Activated naive CD8-positive, alpha-beta T cell treated with anti-CD3 and anti-CD28 coated beads for 36 hours (primary cell): ENCODE measurements at places on chromosomes 12 and 14. TPM values are rescaled to one million over a fixed set of nuclear protein-coding genes. Genes with fewer than 3 reads are reported as not detected.

GRCh38 chr12:6434205-6435140 lies 10.3 kb upstream of the CD27 start:
- no peak for DNase-seq

- DNase-seq = no peak
These were observed 7.7 kb downstream of the RACGAP1 start for GRCh38 chr12:50017641-50018040.

GRCh38 chr14:61503167-61503801 lies 181.9 kb downstream of the PRKCH start:
- peak; percentile 69 for DNase-seq

GRCh38 chr14:100777818-100778525 lies 47.9 kb upstream of the MEG3 start:
- no peak for DNase-seq

The CPM gene
- 5.8 TPM for total RNA-seq

The JAG2 gene
- total RNA-seq = 2.5 TPM

The RGS6 gene
- 0.10 TPM for total RNA-seq

The RDH12 gene
- total RNA-seq = not detected

The NTS gene
- not detected for total RNA-seq
